ENCODE measurements at places on chromosomes 2 and 18.

GRCh38 chr18:8081872-8082553 is 514.9 kb downstream of the PTPRM start:
- DNase-seq: no peak

DNA sequence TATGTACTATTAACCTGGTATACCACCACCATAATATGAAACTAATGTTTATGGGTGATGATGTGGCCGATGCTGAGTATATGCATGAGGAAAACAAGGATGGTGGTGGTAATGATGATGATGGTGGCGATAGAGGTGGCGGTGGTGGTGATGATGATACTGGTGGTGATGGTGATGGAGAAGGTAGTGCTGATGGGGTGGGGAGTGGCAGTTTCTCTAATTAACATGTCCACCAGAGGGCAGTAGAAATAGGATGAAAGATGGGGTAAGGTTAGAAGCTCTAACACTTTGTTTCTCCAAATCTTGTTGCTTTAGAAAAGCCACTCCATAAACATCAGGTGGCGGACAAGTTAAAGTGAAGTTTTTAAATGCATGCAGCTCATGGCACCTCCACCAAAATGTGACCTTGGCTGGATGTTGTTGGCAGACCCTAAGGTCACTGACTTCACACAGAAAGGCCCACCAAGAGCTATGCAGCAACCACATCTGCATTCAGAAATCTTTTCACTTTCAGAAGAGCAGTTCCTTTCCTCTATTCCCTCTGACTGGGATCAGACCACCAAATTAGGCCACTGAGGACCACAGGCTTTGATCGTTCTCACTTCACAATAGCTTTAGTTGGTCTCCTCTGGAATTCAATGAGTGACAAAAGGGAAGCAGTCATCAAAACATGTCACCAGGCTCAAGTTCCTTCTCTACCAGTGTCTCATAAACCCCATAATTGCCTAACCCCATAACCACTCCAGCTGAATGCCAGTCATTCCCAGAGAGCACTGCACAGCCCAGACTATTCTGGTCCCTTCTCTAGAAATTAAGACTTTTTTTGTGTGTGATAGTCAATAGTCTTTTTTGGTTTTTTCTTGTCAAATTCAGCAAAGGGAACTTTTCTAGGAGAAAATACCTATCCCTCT is 7.5 kb upstream of the BCL11A start:
- DNase-seq: no peak

DNA sequence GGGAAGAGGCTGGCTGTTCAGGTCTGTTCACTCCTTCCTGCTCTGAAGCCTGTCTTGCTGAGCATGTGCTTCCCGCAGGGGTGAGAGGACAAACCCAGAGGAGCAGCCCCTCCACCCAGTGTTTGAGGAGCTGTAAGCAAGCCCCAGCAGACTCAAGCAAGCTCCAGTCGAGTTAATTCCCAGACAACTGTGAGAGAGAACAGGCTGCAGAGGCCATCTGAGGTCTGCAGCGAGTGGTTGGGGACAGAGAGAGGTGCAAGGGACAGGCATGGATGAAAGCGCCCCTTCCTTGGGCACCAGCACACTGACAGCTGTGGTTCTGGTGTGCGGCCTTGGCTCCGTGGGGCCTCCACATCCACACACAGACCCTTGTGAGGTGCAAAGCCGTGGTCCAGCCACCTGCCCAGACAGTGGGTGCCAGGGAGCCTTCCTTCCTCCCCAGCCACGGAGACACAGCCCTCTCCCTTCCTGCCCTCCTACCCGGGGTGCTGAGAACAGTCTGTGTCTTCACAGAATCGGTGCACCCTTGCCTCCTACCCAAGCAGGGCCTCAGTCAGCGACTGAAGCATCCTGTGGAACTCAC is 36.2 kb downstream of the MAL start:
- DNase-seq: no peak

- no peak for DNase-seq
These were observed 279.7 kb downstream of the MBD5 start for GRCh38 chr2:148300544-148300943.

DNA sequence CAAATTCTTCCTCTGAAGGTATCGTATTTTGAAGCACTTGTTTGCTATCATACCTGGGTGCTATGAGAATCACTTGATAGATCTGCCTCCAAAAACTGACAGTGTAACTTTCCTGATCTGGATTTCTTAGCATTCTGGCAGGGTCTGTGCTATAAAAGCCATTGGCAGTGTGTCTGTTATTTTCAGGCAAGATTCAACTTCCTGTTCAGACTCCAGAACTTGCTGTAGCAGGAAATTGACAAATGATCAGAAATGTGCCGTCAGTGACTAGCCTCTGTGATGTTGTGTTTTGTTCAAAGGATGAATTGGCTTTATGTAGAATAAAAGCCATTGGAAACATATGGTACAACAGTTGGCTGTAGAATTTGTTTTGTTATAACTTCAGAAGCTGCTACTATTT is 273.3 kb downstream of the PTPRM start:
- DNase-seq: peak; percentile 24

DNA sequence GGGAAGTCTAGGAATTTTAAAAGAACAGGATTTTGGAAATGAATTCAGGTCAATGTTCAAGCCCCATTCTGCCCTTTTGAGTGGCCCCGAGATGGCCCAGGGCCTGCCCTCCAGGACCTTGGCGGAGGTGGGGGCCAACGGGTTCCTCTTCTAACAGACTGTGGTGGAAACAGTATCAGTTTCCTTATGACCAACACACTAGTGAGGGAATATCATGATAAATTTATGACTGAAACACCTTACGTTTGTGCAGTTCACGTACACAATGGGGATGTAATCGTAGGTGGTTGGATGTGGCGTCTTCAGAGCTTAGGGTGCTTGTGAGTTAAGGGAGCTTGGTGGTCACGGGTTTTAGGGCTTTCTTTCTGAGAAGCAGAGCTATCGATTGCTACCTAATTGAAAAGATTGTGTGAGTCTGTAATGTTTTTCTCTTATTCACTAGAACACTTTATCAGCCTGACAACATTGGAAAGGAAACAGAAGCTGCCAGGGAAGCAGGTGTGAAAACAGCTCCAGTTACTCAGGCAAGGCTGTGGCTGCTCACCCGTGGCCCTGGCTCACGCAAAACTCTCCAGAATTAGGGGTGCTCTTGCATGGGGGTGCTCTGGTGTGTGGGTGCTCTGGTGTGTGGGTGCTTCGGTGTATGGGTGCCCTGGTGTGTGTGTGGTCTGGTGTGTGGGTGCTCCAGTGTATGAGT is 165.3 kb downstream of the SNTG2 start:
- peak; percentile 34 for DNase-seq

DNA sequence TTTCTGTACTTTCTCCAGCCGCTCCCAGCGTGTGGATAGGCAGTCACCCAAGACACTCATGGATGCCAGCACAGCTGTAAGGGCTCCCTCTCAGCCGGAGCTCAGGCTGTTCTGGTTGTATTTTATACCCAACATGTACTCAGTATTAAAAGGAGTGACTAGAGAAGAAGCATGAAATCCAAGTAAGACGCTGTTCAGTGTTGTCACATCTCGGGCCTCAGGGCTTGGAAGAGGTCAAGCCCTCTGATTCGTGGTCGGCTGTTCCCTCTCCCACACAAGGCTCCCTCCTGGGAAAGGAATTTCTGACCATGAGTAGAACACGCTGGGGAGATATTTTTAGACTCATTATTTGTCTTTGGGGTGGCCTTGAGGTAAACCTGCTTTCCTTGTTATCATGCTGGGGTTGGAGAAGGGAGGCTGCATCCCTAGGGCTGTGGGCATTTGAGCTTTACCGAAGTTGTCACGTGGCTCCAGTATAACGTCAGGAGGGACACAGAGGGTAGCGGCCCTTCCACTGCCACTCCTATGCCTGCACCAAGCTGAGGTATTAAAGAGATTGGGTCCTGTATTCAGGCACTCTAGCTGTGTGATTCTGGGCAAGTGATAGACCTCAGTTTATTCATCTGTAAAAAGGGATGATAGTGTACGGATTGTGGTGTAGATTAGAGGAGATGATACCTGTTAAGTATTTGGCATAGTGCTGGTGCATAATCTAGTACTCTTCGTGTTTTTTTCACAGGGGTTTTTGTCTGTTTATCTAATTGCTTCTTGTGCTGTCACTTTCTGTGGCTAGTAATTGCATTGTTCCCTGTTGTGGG is 34.1 kb downstream of the HK2 start:
- DNase-seq: peak; percentile 10
